ENCODE measurements at places on chromosomes 5 and 9. TPM values are rescaled to one million over a fixed set of nuclear protein-coding genes. Genes with fewer than 3 reads are reported as not detected.

- peak; percentile 21 for DNase-seq
These were observed 57.3 kb upstream of the UBAC1 start for GRCh38 chr9:136018257-136019031.

DNA sequence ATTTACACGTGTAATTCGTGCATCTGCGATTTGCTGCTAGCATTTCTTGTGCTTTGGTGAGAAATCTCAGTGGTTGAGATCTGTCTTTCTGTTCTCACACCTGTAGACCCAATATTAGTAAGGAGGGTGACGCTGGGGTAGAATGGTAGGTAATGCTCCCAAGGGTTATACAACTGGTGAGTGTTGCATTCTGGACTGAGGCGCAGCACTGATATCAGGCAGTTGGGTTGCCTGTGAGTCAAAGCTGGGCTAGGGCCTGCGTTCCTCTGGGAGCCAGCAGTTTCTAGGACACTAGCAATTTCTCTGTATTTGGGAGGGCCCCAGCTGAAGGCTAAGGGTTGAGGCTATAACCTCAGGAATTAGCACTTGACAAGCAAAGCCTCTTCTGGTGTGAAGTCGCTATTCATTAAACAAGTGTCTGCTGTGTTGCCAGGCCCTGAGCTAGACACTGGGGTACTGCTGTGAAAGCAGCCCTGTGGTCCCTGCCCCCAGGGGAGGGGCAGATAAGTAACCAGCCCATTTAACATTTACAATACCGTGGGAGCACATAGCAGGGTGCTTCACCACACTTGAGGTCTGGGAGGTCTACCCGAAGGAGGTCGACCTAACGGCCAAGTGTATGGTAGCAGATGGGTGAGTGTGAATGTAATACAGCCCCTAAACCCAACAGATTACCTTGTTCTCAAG lies 28.7 kb downstream of the LARP1 start:
- DNase-seq, result peak; percentile 58

DNA sequence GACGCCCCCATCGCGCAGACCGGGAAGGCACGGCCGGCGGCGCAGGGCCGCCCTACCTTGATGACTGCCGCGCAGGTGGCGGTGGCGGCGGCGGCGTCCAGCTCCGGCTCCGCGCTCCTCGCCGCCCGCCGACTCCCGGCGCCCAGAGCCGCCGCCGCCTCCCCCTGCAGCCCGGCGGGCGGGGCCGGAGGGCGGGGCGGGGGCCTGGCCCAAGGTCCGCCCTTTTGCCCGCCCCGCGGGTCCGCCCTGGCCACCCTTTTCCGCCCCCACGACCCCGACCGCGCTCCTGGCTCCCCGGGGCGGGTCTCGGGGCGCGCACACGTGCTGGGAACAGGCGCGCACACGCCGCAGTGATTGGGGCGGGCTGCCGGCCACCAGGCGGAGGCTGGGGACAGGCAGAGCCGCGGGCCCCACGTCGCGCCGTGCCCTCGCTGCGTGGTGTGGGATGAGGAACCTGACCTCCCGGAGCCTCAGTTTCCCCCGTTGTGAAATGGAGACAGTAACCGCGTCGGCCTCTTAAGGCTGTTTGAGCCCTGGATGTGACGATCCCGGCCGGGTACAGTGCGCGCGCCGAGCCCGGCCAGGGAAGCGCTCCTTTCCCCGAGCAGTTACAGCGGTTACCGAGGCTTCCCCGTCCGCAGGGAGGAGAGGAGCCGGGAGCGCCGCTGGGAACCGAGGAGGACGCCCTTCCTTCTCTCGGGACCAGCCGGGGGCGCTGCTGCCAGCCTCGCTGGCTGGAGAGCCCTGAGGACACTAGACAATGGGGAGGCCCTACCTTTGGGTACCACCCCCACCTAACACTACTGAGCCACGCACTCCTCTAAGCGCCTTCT lies at the start of gene CORO2A:
TSS of gene CORO2A (minus strand) at position 135 of the 833 bp plus-strand sequence. CDS start 34,977 bp downstream, outside the sequence.
- peak; percentile 86 for DNase-seq

- DNase-seq, result no peak
These were observed 3.7 kb downstream of the ROPN1L start for GRCh38 chr5:10445352-10445751.

- DNase-seq, result no peak
These were observed 38.0 kb upstream of the CCDC152 start for GRCh38 chr5:42718591-42718990.

GRCh38 chr9:87671925-87672324 lies 54.0 kb upstream of the CTSL start:
- no peak for DNase-seq

DNA sequence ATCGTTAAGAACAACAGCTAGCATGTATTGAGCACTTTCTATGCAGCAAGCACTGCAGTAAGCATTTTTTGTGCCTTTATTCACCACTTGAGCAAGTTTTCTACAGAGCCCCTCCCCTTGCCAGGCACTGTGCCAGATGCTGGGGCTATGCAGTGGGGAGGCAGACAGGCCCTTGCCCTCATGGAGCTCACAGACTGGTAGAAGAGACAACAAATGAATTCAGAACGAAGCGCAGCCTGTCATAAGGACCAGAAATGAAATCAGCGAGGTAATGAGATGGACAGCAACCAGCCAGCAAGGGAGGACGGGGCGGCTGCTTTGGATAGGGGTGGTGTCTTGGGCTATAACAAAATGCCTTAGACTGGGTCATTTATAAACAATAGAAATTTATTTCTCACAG lies 68.8 kb downstream of the C9orf50 start:
- no peak for DNase-seq

GRCh38 chr5:35781181-35781790 lies 75.4 kb upstream of the IL7R start:
- no peak for DNase-seq

DNA sequence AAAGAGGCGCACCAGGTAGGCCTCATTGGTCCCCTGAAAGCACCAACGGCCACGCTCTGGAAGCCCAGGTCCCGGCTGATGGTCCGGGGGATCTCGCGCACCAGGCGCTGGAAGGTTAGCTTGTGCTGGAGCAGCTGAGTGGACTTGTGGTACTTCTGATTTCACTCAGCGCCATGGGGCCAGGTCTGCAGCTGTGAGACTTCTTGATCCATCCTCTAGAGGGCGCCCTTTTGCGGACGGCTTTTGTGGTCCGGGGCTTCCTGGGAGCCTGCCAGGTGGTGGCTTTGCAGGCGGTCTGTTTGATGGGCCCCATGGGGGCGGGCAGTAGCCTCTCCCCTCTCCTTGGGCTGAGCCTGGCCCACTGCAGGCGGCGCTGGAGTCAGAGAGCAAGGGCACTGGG lies 10.4 kb downstream of the TAF11L12 start:
- DNase-seq, result no peak

GRCh38 chr5:109655841-109656240 lies 33.9 kb upstream of the MAN2A1 start:
- DNase-seq, result no peak

- DNase-seq, result no peak
These were observed 458.0 kb upstream of the IZUMO3 start for GRCh38 chr9:25003686-25004085.

- DNase-seq, result no peak
These were observed 198.2 kb downstream of the SEMA5A start for GRCh38 chr5:9347541-9348295.

GABRB2 gene
- total RNA-seq, result 0.25 TPM

DOCK8 gene
- total RNA-seq, result 5.7 TPM

COQ4 gene
- 30.7 TPM for total RNA-seq

PCDHGA10 gene
- 5.3 TPM for total RNA-seq

ADAMTSL2 gene
- 5.1 TPM for total RNA-seq

TMOD1 gene
- total RNA-seq, result 205 TPM

TOR2A gene
- 3.6 TPM for total RNA-seq

ELOVL7 gene
- 0.40 TPM for total RNA-seq
